ENCODE measurements at places on chromosomes 3 and 15.

- DNase-seq = no peak
Measured at GRCh38 chr3:25916321-25916720, 126.4 kb downstream of the OXSM start.

DNA sequence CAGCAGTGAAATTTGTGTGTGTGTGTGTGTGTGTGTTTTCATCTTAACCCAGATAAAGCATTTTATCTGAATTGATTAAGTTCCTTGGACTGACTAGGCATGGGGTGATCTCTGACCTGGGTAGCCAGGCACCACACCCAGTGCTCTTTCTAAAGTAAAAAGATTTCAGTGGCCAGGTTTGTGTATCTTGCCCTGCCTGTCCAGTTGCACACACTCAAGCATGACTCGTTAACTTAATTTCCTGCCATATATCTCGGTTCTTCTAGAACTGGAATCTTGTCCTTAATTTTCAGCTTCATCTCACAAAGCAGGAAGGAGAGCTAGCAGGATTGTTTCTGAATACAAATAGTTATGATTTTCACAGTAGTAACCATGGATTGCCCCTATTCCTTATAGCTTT lies 17.0 kb downstream of the TM4SF18 start:
- DNase-seq = no peak

- DNase-seq = no peak
Measured at GRCh38 chr3:27504749-27505148, 20.6 kb upstream of the SLC4A7 start.

- no peak for DNase-seq
Measured at GRCh38 chr3:123518892-123519485, 65.9 kb downstream of the HACD2 start.

DNA sequence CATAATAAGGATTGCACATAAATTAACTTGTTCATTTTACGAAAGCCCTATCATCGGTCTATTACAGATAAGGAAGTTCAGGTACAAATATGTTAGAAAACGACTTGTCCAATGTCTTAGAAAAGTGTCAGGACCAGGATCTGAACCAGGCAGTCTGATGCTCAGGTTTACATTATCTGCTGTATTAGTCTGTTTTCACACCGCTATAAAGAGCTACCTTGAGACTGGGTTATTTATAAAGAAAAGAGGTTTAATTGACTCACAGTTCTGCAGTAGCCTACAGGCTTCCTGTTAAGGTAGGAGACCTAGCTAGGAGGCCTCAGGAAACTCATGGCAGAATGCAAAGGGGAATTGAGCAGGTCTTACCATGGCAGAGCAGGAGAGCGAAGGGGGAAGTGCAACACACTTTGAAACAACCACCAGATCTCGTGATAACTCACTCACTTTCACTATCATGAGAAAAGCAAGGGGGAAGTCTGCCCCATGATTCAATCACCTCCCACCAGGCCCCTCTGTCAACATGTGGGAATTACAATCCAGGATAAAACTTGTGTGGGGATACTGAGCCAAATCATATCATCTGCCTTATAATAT lies 45.8 kb upstream of the GOLIM4 start:
- DNase-seq = no peak

DNA sequence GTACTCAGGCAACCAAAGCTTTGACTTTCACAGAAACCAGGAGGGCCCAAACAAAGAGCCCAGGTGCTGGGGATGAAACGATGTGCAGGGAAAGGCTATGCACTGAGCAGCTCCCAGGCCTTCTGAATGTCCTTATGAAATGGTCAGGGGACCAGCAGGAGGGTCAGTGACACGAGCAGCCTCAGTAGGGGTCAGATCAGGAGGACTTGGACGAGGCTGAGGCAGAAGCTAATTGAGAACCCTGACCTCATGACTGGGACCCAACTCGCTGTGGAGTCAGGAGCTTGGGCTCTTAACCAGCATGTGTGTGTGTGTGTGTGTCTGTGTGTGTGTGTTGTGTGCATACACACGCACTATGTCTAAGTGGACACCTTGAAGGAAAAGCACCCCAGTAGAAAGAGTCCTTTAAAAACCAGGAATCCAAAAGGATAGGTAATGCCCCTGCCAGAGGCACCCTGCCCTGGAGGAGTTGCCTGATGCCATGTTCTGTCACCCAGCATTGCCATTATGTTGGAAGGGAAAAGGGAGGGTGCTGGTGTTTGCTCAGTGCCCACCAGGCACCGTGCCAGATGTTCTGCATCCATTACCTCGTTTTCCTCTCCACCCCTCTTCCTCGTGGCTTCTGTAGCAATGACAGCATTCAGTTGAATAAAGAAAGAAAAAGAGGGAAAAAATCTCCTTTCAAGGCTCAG lies 50.9 kb downstream of the CORO2B start:
- no peak for DNase-seq

DNA sequence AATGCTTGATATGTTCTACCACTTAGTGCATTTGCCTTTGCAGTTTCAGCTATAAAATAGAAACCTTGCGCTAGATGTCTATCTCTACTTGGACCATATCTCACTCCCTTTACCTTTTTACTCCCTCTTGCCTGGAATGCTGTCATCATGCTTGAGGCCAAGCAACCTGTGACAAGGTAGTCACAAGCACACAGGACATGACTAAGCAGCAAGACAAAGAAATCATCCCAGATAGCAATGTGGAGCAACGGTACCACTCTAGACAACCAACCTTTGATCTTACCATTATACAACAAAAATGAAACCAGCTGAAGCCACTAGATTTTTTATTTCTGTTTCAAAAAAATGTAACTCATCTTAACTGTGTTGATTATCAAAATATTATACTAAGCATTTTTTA lies 50.5 kb upstream of the SPSB4 start:
- DNase-seq = no peak

- DNase-seq = no peak
Measured at GRCh38 chr15:47857776-47858167, 140.5 kb downstream of the SEMA6D start.

DNA sequence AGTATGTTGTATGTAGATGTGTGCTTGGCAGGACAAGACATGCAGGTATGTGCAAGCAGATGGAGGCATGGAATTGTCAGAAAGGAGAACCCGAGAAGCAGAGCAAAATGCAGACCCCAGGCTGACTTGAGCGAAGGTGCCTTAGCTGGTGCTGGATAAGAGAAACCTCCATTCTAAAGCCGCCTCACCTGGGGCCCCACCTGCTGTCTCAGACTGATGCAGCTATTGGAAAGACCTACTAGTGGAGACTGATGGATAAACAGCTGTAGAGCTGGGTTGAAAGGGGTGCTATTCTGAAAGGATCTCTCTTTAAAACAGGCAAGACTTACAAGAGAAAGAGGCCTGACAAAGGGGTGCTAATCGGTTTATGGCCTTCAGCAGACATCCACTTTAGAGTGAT lies 86.2 kb downstream of the EPHB1 start:
- no peak for DNase-seq

DNA sequence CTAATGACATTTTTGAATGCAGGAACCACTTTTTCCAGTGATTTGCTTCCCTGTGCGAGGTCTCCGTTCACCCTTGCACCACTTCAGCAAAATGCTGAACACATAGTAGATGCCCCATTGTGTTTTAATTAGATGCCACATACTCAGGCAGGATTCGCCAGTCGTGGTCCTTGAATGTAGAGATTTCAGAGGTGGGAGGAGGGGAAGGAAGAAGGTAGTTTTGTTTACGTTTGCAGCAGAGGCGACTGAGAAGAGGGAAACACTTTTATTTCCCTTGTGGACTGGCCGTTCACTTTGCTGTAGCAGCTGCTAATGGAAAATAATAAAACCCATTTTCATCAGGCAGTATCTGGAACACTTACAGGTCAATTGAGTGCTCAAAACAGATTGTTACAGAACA lies 262.8 kb upstream of the TBL1XR1 start:
- no peak for DNase-seq

GRCh38 chr15:90442423-90442822 lies 54.4 kb downstream of the IQGAP1 start:
- DNase-seq = no peak
